ENCODE measurements at places on chromosomes 7 and 10.

GRCh38 chr7:114182837-114183236 is 231.8 kb upstream of the FOXP2 start:
- no peak for DNase-seq

GRCh38 chr7:151570366-151570915 is 50.7 kb upstream of the RHEB start:
- no peak for DNase-seq

DNA sequence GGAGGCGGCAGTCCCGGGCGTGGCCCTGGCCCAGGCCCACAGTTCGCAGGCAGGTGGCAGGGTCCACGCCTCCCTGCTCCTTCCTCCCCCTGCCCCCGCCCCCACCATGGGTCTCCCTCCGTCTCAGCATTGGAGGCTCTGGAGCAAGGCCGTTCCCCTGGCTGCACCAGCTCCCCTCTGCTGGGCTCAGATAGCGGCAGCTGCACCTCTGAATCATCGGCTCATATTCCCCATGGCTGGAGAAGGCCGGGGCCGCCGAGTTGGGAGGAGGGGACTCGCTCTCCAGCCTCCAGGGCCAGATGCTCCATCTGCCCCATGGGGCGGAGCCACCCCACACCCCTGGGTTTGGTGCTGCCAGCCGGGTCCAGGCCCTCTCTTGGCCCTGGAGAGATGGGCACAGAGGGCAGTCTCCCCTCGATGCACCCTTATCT is 145.0 kb downstream of the ELFN1 start:
- no peak for DNase-seq

DNA sequence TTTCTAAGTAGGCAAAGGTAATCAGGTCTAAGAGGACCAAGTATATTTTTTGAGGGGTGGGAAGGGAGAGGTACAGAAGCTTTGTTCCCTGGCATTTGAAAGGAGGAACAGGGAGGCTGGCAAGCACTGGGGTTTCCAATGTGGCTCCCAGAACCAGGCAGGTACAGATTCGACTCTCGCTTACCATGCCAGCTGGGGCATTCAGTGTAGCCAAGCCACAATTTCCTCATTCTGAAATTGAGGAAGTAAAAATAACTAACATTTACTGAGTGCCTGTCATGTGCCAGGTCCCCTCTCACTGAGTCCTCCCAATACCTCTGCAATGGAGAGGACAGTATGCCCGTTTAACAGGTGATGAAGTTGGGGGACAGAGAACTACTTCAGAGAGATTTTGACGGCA is 45.9 kb upstream of the BET1 start:
- no peak for DNase-seq

- DNase-seq: no peak
Observed at GRCh38 chr10:71998840-71999194, 34.6 kb downstream of the CHST3 start.

DNA sequence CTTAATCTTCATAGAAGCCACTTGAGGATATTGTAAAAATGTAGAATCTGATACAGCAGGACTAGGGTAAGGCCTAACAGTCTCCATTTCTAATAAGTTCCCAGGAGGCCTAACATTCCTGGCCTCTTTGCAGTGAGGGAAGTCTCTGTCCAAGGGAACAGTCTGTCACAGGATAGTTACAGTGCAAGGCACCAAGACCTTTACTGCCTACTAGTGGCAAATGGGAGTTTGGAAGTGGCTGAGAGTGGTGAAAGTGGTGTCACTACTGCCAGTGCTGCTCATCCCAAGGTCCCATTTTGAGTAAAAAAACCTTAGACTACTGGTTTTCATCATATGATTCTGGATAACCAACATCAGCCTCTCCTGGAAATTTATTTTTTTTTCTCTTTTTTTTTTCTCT is 619.5 kb upstream of the SEMA3D start:
- no peak for DNase-seq

GRCh38 chr10:70280099-70280498 is 3.7 kb downstream of the NPFFR1 start:
- DNase-seq: no peak

DNA sequence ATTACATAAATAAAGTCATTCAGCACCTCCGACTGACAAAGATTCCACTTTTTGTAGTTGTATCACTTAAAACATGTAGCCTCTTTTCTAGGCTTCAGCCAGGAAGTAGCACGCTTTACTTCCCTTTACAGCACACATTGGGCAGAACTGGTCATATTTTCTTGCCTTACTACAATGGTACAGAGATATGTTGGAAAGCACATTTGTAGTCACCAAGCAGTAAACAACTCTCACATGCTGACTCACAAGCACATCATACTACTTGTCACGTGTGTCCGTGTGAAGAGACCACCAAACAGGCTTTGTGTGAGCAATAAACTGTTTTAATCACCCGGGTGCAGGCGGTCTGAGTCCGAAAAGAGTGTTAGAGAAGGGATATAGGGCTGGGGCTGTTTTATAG is 1071.8 kb downstream of the DNAJB9 start:
- no peak for DNase-seq

GRCh38 chr10:49166484-49167400 is 21.4 kb downstream of the TMEM273 start:
- no peak for DNase-seq

GRCh38 chr10:58557714-58558113 is 45.0 kb downstream of the BICC1 start:
- DNase-seq: no peak

- DNase-seq: no peak
Observed at GRCh38 chr10:99975942-99976809, 33.6 kb downstream of the DNMBP start.

DNA sequence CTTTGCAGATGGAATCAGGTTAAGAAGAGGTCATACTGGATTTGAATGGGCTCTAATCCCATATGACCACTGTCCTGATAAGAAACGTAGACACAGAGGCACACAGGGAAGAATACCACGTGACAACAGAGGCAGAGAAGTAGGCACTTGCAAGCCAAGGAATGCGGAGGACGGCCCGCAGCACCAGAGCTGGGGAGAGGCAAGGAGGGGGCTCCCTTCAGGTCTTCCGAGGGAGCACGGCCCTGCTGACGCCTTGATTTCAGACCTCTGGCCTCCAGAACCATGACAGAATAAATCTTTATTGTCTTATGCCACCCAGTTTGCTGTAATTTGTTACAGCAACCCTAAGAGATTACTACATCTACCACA is 44.7 kb upstream of the TMEM213 start:
- DNase-seq: no peak

DNA sequence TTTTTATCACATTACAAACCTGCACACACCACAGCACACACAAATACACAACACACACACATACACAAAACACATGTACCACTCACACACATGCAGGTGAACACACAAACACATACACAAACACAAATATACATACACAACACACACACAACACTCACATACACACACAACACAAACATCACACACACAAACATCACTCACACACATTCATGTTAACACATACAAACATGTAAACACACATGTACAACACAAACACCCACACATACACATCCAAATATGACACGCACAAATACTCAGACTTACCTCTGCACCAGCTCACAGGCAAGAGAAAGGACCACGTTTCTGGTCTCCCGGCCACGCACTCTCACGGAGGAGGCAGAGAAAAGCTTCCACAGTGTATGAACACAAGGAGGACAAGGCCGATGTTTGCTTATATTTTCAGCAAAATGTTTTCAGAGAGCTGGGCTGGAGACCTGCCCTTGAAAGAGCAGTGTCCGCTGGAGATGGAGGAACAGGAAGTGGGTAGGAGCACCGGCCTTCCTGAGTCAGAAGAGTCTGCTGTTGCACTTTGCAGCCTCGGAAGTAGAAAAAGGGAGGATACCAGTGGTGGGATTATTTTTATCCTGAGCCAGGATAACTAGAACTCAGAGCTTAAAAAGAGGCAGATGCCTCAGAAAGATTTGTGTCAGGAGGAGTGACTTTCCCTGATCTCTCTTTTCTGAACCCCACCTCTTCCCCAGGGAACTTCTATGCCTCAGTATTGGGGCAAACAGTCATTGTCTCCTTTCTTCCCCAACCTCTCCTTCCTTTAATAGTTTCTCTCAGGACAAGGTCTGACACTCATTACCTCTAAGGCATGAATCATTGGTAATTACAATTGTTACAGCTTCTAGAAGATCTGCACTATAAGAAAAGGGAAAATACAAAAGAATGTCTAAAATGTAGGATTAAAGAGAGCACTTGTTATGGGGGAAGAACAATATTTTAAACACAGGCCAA is at the start of gene GIMAP6:
Gene GIMAP6, minus strand, starts transcription at position 520 of the 999 bp plus-strand sequence. CDS start 2,243 bp downstream, outside the sequence.
- DNase-seq: no peak

- peak; percentile 90 for DNase-seq
Observed at GRCh38 chr10:86400705-86401587, 34.4 kb upstream of the GRID1 start.

DNA sequence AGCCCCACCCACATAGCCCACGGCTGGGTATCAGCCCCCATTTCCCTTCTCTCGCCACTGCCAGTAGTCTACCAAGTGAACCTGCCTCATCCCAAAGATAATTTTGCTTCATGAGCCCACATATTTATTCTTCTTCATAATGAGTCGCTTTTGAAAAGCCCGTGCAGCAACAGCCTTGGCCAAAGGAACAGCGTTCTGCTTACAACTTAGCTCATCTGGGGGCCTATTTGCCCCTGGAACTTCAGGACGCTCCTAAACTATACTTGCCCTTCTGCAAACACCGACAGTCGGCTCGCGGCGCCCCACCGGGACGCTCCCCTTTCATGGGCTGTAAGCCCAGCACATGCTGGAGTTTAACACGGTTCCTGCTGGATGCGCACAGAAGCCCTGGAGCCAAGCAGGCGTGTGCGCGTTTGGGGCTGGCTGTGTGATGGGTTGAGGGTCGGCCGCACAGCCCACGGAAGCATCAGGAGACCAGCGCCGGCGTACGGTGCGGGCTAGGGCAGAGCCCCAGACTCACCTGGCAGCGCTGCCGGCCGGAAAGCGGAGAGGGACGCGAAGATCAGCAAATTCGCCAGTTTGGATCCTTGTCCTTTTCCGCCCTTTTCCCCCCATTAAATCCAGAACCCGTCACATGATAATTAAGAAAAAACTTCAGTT is 370 bp downstream of the TMEM60 start:
- no peak for DNase-seq

- no peak for DNase-seq
Observed at GRCh38 chr7:149075286-149075685, 15.2 kb downstream of the ZNF786 start.

GRCh38 chr7:105270117-105270516 is 118.6 kb downstream of the SRPK2 start:
- no peak for DNase-seq

GRCh38 chr10:127041552-127041951 is 136.3 kb downstream of the DOCK1 start:
- no peak for DNase-seq

GRCh38 chr7:99011341-99011705 is 132.6 kb downstream of the SMURF1 start:
- no peak for DNase-seq

DNA sequence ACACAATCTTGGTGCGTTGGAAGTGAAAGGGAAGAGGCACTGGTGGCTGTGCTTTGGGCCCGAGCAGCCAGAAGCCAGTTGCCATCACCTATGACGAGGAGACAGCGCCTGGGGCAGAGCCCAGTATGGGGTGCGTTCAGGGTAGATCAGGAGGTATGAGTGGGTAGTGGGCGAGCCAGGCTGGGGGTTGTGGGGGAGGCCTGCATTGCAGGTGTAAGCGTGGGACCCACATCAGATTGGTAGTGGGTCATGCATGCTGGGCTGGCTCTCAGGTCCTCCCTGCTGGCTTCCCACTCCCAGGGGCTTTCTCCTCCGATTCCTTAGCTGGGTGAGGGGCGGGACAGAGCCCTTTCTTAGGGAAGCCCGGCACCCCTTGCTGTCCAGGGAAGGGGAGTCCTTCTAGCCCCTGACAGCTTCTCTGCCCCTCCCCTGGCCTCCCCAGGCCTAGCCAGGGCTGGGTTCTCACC is 445 bp upstream of the PVRIG start:
- DNase-seq: no peak

DNA sequence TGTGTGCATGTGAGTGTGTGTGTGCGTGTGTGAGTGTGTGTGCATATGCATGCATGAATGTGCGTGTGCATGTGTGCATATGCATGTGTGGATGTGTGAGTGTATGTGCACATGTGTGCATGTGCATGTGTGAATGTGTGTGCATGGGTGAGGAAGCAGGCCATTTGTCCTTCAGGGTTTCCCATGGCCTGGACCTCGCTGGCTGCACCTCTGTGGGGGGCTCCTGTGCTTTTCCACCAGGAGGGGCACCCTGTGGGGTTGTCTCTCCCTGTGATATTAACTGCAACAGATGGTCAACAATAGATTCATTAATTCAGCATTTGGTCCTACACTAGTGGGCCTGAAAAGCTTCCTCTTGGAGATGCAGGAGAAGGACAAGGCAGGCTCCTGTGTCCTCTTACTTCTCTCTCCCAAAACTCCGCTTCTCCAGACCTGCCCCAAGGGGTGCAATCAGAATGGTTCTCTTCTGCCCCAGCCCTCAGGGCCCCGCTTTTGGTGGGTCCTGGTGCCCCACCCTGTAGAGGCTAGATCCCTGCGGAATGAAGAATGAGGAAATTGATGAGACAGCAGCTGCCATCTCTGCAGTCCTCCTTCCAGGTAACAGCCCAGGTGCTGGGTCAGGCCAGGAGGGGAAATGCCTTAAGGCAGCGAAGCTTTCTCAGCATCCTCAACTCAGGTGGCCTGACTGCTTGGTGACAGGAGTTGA is 41.5 kb upstream of the NUB1 start:
- DNase-seq: peak; percentile 67

GRCh38 chr7:76325092-76325491 is 22.6 kb downstream of the HSPB1 start:
- peak; percentile 51 for DNase-seq

DNA sequence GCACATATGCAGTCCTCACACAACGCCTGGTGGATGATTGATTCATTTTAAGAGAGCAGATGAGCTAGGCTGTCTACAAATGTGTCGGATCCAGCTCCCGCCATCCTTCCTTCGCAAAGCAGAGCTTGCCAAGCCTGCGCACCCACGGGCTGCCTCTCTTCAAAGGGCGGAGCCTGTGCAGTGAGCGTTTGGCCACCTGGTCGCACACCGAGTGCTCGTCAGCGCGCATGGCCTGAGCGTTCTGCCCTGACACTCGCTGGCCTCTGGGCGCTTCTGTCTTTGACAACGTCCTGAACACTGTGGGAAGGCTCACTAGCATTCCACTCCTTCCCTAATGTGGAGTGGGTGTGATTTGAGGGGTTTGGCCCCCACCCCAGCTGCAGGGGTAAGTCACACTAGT is 47.1 kb upstream of the TMEM72 start:
- no peak for DNase-seq
